T-helper 1 cell (primary cell): ENCODE measurements at places on chromosomes 1 and 21.

DNA sequence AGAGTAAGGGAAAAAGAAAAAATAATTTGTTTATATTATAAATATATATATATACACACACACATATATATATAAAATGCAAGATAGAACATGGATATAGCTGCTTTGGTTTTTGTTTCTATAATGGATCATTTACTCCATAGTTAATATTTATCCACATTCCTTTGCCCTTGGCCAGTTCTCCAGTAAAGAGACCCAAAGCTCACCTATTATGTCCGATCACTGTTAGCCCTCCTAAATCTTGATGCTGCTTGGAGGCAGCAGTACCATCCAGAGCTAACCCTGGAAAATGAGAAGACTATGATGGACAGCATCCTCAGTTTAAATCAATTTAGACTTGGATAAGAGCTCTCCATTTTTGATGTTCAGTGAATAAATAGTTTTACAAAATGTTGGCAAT is 407.7 kb downstream of the PLPP3 start:
- DNase-seq = no peak

DNA sequence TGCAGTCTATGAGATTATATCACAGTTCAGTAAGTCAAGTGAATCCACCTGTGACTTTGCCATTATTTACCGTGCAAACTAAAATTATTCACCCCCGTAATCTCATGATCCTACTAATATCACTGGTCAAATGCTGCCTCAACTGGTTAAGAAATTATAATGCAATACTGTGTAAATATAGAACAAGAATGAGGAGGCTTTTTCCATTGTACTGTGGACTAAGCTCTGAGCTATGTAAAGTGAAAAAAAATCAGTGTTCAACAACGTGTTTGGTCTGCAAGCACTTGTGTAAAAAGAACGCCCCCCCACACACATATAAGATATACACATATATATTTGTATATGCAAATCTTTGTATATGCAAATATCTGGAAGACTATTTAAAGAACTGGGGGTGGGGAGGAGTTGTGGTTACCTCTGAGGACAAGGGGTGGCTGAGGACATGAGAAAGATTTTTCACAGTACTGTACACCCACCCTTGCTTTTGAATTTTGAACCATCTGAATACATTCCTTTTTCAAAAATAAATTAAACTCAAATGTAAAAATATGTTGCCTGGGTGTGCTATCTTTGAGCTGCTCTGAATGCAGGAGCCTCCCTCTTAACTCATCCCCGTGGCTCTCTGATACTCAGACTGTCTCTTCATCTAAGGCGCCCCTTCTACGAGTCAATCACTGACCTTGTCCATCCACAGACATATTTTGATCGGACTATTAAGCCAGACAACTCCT is 57.0 kb downstream of the PTP4A2 start:
- no peak for DNase-seq

- no peak for DNase-seq
Observed at GRCh38 chr1:158972841-158973240, 36.9 kb upstream of the IFI16 start.

DNA sequence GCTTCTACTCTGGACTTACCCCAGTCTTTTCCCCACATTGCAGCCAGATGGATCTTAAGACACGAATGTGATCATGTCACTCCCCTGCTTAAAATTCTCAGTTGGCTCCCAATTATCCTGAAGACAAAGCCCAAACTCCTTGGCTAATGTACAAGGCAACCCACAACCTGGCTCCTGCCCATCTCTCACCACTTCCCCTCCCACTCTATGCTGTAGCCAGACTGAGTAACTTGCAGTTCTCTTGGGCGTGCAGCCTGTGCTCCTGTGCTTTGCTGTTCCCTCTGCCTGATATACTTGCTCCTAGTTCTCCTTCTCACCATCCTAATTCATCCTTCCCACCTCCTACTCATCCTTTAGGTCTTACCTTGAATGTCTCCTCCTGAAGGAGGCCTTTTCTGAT is 56.2 kb downstream of the LGR6 start:
- DNase-seq = no peak

- no peak for DNase-seq
Observed at GRCh38 chr21:16116798-16117197, 387.0 kb downstream of the USP25 start.

- peak; percentile 32 for DNase-seq
Observed at GRCh38 chr1:224432672-224433040, 1.9 kb downstream of the WDR26 start.

DNA sequence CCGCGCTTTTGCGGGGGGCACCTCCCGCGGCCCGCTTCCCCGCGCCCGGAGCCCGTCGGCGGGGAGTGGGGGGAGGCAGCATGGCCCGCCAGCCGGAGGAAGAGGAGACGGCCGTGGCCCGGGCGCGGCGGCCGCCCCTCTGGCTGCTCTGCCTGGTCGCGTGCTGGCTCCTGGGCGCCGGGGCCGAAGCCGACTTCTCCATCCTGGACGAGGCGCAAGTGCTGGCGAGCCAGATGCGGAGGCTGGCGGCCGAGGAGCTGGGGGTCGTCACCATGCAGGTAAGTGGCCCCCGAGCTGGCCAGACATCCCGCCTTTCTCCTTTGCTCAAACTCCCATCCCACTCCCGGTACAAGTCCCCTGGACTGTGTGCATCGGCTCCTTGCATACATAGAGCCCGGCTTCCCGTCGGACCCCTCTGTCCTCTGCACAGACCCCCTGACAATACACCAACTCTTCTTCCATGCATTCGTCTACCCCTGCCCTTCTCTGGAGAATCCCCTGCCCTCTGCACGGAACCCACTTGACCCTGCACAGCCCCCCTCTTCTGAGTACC is 812 bp downstream of the CACHD1 start:
- no peak for DNase-seq

- DNase-seq = no peak
Observed at GRCh38 chr1:152640351-152640750, 17.4 kb upstream of the LCE3A start.

- DNase-seq = no peak
Observed at GRCh38 chr1:171803045-171803444, 21.6 kb downstream of the METTL13 start.

DNA sequence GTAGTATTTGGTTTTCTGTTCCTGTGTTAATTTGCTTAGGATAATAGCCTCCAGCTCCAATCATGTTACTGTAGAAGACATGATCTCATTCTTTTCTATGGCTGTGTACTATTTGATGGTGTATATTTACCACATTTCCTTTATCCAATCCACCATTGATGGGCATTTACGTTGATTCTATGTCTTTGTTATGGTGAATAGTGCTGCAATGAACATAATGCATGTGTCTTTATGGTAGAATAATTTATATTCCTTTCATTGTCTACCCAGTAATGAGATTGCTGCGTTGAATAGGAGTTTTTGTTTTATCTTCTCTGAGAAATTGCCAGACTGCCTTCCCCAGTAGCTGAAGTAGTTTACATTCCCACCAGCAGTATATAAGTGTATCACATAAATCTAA is 538.8 kb downstream of the LRRIQ3 start:
- no peak for DNase-seq

GRCh38 chr1:26351590-26352337 is 2.2 kb downstream of the CRYBG2 start:
- no peak for DNase-seq

- DNase-seq = no peak
Observed at GRCh38 chr1:75085931-75086330, 48.3 kb upstream of the LHX8 start.

- DNase-seq = peak; percentile 10
Observed at GRCh38 chr21:37532868-37533780, 166.6 kb downstream of the DYRK1A start.

DNA sequence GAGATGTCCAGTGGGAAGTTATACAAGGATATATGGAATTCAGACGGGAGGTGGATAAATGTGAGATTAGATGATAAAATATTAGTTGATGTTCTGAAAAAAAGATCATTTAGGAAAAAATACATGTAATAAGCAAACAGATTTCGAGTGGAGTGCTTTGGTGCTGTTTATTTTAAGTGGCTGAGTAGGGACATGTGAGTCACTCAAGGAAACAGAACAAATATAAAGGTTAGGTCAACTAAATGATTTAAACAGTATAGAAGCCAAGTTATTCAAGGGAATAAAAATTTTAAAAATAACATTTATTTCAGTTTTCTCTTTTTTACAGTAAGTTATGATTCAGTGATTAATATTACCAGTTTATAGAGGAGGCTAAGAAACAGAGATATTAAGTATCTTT is 1046.7 kb upstream of the B3GALT2 start:
- no peak for DNase-seq

- no peak for DNase-seq
Observed at GRCh38 chr1:201568859-201569294, 29.9 kb downstream of the NAV1 start.

DNA sequence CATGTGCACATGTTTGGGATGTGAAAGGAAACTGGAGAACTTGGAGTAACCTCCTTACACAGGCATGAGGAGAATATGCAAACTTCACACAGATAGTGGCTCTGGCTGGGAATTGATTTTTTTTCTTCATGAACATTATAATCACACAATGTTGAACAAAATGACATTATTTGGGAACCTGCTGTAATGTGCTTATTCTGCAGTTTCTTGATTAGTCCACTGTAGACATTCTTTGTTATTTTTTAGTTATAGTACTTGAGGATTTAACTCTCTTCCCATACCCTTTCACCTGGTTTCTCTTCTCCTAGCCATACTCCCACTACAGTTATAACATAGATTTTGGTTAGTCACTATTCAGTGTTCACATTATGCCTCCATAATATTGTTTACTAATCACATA is 68.3 kb downstream of the ATG4C start:
- no peak for DNase-seq

DNA sequence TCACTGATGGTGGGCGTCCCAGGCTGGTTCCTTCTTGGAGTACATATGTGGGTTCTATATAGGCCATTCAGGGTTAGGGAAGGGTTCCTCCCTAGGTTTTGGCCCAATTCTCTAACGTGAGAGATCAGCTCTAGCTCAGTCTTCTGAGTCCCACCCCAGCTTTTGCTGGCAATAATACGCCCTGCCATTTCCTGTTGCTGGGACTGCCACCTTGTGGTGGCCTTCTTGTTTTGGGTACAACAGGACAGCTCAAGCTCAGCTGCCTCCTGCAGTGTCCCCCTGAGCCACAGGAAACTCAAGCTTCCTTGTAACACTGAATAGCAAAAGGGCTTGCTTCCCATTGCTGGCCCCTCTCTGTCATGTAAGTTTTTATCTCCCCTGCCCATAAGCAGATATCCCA is 77.8 kb downstream of the BACH1 start:
- peak; percentile 19 for DNase-seq

DNA sequence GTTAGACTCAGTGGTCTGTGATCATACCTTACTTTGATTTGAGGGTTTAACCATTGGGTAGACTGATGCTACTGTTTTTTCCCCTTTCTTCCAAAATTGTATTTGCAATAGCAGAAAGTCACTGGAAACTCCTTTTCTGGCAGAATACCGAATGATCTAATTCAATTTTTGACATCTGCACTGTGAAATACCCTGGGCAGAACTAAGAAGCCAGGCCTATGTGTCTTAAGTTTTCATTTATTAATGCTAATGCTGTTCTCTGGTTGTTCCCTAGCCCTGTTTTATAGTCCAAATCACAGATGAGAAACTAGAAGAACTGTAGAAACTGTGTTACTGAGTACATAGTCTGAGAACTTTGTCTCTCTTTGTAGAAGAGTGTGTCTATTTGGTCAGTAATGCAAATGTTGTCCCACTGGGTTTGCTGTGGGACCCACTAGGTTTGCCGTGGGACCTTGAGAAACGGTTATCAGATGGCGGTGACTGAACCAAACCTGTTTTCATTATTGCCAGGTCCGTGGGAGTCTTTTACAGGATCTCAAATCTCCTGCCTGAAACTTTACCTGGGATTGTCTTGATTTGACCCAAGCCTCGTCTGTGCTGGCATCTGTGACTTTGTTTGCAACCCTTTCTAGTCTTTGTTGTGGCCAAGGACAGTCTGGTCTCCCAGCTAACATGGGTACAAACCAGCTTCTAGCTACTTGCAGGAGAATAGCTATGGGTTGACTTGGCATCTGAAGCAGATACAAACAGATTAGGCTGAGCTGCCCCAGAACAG is 41.4 kb downstream of the PEX14 start:
- DNase-seq = no peak

DNA sequence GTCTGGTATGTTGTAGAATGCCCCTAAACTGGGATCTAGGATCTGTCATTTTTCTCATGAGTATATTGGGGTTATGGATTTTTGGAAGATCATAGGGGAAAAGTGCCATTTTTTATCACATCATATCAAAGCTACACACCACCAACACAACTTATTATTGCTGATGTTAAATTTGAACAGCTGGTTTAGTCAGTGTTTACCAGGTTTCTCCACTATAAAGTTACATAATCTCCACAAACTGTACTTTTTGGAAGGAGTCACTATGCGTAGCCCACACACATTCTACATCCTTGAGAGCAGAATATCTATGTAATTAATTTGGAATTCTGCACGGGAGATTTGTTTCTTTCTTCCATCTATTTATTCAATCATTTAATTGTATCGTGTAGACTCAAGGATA is 35.2 kb downstream of the RC3H1 start:
- DNase-seq = no peak

- DNase-seq = no peak
Observed at GRCh38 chr1:107776900-107777663, 187.9 kb downstream of the VAV3 start.

GRCh38 chr1:100883963-100884362 is 10.7 kb downstream of the EXTL2 start:
- no peak for DNase-seq

DNA sequence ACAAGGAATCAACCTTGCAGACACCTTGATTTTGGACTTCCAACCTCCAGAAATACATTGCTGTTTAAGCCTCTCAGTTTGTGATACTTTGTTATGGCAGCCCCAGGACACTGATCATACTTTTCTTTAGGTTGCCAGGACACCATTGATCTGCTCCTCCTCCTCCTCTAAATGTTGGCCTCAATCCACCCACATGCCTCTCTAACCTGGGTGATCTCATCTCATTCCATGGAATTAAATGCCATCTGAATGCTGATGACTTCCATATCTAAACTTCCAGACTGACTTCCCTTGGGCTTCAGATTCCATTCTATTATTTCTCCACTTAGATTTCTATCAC is 7.4 kb upstream of the PPP1R15B start:
- DNase-seq = no peak

GRCh38 chr1:166391279-166392066 is 224.7 kb upstream of the FAM78B start:
- DNase-seq = no peak

DNA sequence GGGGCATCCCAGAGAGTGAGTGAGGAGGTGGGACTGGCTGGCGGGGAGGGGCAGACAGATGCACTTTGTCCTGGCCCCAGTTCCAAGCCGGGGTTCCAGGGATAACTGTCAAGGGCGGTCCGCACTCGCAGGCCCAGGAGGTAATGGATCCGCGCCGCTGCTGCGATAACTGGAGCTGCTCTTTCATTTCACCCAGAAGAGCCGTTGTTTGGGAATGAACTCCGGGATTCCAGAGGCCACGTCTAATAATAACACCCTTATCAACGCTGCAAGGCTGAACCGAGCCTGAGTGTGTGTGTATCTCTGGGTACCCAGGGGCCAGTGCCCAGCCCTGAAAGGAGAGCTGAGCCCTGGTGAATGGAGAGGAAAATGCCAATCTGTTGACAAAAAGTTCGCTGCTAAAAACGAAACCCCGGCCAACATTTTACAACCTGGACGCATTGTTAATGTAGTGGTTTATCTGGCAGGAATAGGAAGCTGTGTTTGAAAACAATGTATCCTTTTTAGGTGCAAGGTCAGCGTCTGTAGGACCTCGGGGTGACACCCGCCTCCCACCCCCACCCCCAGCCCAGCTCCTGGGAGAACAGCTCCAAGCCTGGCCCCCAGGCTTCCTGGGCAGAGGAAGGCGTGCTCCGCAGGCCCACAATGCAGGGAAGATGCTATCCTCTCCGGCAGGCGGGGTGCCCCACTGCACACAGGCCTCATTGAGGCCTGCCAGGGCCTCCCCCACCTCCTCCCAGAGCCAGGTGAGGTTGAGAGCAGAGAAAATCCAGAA is 119.7 kb downstream of the PROX1 start:
- DNase-seq = no peak
